ENCODE measurements at places on chromosomes 13 and 19.

GRCh38 chr19:52622261-52622660, 15.9 kb downstream of the ZNF83 start:
- DNase-seq = no peak

DNA sequence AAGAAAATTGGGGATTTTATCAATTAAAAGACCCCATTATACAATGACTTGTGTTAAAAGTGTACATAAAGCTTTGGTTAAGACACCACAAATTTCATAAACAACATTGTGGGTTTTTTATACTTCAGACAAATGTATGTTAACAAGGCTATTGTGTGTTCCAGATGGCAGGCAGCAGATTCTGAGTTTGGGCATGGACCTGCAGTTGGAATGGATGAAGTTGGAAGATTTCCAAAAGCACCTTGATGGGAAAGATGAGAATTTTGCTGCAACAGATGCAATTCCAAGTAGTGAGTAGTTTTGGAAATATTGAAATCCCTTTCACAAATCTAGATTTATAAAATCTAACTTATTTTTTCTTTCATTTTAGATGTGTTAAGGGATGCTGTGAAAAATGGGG, 25.4 kb downstream of the MPHOSPH8 start:
- DNase-seq = no peak

- DNase-seq = no peak
Observed at GRCh38 chr13:100751826-100752225, 77.2 kb upstream of the TMTC4 start.

DNA sequence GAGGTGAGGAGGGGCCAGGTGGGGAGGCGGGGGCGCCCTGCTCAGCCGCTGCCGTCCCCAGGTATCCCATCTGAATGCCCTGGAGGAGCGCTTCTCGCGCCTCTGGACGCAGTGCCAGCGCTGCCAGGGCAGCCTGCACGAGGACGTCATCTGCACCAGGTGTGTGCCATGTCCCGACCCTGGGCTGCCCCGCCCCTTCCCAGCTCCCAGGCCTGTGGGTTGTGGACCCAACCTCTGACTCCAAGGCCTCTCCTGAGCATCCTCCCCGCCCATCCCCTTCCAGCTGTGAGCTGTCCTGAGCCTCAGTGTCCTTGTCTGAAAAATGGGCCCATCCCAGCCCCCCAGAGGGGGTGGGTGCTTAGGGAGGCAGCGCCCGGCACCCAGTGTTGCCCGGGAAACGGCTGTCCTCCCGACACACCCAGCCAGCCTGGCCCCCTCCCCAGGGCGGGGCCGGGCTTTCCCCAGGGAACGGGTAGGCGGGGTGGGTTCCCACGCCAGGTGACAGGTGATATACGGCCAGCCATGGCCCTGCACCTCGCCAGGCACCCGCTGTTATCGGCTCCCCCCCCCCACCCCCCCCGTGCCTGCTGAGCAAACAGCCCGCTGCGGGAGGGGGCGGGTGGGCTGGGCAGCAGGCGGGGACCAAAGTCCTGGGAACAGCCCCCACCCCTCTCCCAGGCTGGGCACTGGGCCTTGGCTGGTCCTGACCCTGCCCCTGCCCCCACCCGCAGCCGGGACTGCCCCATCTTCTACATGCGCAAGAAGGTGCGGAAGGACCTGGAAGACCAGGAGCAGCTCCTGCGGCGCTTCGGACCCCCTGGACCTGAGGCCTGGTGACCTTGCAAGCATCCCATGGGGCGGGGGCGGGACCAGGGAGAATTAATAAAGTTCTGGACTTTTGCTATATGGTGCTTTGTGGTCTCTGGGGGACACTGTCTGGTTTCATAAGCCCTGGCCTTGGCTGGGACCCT, 1.3 kb upstream of the SPIB start:
- no peak for DNase-seq

- DNase-seq = no peak
Observed at GRCh38 chr13:49023431-49023830, 47.7 kb downstream of the FNDC3A start.
